ENCODE measurements at places on chromosomes 11 and 22. TPM values are rescaled to one million over a fixed set of nuclear protein-coding genes. Genes with fewer than 3 reads are reported as not detected.

The OR52A1 gene
- total RNA-seq = not detected

The CLCF1 gene
- 7.0 TPM for total RNA-seq

The UBASH3B gene
- 10.3 TPM for total RNA-seq

DNA sequence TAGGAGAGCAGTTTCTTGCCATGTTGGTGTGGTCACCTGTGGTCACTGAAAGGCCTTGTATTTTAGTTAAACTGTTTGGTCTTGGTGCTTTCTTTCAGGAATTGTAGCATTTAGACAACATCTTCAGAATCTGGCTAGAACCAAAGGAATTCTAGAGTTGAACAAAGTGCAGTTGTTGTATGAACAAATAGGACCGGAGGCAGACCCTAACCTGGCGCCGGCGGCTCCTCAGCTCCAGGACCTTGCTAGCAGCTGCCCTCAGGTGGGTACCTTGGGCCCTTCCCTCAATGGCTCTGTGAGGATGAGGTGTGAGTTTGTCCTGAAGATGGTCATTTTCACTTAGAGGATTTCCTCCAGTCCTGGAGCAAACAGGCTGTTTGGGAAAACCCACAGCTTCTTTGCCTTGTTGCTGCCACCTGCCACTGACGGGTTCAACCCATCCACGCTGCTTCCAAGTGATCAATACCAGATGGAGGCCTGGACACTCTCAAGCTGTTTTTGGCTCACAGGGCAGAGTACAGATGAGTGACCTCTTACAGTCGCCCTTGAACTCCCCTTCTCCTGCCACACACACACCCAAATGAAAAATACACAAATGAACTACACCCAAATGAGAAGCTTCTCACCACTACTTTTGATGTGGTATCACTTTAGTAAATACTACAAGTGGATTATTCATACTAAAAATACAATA lies 45.2 kb downstream of the PPP2R1B start:
- DNase-seq = no peak

DNA sequence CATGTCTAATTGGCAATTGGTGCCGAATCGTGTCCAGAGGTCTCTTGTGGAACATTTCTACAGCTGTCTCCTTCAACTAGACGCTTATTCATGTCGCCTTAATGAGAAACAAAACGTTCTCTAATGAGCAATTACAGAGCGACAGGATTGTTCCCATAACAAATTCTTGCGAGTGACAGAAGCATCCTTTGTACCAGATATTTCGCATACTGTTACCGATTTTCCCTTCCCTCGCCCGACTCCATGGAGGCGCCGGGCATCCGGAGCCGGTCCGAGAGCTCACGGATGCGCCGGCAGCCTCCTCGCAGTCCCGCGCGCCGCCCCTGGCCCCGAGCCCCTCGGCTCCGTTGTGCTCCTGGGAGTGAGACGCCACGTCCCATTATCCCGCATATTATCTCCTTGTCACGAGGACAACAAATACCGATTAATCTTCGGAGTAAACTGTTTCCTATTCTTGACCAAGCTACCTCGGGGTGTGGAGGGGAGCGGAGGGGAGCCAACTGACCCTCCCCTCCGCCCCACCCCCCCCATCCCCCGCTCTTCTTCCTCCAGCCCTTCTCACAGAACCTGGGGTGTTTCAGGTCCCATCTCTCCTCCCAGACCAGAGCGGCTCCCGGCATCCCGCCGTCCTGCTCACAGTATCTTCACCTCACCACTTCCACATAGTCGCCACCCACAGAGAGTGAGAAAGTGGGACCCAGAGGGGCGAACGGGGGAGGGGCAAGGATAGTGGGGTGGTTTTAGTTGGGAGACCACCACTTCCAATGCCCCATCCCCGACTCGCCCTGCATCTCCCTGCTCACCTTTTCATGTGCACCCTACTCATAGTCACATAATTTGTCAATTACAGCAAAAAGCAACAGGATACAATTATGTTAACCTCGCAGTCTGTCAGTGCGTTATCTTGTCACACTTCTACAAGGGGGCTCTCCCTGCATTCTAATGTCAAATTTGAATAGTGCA lies 11.4 kb downstream of the PAX6 start:
- no peak for DNase-seq

GRCh38 chr11:128620309-128621100 lies 33.1 kb upstream of the ETS1 start:
- no peak for DNase-seq

DNA sequence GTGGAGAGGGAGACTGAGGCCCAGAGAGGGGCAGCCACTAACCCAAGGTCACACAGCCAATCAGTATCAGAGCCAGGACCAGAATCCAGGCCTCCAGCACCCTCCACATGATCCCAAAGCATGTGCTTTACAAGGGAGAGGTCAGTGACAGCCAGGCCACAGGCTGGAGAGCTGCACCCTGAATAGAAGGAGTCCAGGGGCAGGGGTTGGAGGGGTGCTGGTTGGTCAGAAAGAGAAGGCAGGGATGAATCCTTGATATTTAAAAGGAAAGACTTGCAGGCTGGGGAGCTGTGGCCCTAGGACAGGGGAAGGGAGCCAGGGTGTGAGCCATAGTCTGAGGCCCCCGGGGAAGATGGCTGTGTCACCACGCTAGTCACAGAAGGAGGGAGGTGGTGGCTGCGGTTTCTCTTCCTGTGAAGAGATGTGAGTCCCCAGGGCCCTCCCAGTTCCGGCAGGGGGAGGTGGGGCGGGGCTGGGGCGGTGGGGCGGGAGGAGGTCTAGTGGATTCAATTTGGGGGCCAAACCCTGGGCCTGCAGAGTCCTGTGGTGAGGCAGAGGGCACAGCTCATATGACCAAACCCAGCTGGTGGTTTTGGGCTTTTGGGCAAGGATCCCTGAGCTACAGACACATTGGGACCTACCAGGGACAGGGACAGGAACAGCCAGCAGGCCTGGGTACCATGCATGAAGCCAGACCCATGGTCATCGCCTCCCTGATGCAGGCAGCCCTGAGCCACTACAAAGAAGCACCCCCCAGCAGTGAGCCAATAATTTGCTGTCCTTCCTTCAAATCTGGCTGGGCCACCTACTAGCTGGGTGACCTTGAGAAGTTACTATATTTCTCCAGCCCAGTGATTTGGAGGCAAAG lies 14.0 kb downstream of the RAC2 start:
- peak; percentile 53 for DNase-seq
